ENCODE measurements at places on chromosomes 3 and 15.
A peak's percentile ranks its signal among the peaks of the same experiment; 100 is the strongest.

GRCh38 chr3:197908957-197909701 lies 40.9 kb upstream of the RPL35A start:
- DNase-seq: no peak

DNA sequence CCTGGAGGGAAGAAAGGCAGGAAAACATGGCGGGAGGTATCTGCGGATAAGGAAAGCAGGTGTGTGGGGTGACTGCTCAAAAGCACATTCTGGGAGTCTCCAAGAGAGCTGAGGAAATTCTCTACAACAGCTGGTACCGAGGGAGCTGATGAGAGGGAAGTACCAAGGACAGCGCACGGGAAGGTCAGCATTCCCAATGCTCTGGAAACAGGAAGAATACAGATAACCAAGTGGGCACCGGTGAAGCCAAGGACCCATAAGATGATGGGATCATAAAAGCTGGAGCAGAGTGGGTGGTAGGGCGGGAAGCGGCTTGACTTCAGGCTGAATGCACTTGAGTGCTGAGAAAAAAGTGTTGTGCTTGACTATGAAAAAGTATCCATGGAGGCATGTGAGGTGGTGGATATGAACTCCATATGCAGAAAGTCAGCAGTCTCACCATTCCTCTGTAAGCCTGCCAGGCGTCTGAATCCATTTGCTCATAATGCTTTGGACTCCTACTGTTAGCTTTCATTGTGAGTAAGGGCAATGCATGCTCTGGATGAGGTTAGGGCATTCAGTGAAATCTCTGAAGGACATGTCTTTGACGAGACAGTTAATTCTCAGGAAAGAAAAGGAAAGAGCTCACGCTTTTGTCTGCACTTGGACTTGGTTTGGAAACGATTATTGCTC lies 215.5 kb downstream of the NR1D2 start:
- DNase-seq: no peak

- DNase-seq: no peak
These were observed 10.1 kb upstream of the FSTL1 start for GRCh38 chr3:120460862-120461261.

- DNase-seq: no peak
These were observed 3.6 kb downstream of the OXSR1 start for GRCh38 chr3:38169027-38169317.

DNA sequence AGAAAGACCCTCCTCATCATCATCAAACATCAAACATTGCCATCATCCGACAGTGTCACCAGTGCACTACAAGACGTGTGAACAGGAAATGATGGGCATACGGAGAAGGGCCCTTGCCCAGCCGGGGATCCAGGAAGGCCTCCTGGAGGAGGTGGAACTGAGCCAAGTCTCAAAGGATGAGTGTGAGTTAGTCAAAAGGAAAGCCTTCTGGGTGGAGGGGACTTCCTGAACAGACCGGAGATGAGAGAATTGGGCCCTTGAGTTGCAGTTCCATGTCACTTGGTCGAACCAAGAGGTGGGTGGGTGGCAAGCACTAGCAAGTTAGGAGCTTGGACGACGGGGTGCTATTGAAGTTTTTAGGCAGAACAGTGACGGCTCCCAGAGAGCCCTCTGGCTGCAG lies 8.5 kb downstream of the SEMA4B start:
- DNase-seq: no peak

DNA sequence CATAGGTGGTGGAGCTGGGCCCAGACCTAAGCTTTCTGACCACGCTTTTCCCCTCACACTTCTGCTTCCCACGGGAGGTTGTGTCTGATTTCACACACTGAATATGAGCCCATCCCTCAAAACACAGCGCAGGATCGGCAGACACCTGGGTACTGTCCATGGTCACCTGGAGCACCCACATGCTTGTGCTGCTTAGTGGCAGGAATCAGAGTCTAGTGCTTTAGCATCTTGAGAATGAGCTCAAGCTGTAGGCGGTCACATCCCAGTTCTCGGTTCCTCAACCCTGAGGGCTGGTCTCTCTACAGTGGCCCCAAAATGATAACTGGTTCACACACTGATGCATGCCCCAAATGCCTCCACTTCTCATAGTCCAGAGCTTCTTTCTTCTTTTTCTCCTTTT lies 111.0 kb downstream of the SEMA5B start:
- no peak for DNase-seq

DNA sequence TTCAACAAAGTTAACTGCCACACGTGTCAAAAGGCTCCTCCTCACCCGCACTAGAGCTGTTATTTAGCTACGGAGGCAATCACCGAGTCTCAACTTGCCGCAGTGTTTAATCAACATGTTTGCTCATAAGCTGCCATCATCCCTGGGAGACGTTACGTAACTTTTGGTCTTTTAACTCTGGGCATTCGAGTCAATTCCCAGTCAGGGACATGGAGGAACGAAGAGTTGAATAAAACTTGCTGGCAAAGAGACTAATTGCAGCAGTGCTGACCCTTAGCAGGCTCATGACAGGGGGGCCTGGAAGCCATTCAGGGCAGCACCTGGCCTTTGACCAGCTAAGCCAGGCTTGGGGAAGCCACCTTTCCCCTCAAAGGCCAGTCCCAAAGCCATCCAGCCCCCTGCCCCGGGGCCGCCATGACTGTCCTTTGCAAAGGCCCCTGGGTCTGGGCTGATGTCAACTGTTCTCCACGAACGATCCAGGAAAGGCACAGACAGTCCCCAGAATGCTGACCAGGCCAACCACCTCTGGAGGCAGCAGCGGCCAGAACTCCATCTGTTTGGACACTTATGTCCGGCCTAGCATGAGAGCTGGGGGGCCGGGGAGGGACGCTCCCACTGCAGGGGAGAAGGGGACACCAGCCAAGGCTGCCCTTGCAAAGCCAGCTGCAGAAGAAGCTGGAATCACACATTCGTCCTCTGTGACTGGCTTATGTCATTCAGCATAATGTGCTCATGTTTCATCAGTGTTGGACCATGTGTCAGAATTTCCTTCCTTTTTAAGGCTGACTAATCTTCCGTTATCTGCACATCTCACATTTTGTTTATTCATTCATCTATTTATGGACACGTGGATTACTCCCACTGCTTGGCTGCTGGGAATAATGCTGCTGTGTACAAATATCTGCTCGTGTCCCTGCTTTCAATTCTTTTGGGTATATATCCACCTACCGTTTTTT lies 43.7 kb downstream of the PCSK6 start:
- no peak for DNase-seq

DNA sequence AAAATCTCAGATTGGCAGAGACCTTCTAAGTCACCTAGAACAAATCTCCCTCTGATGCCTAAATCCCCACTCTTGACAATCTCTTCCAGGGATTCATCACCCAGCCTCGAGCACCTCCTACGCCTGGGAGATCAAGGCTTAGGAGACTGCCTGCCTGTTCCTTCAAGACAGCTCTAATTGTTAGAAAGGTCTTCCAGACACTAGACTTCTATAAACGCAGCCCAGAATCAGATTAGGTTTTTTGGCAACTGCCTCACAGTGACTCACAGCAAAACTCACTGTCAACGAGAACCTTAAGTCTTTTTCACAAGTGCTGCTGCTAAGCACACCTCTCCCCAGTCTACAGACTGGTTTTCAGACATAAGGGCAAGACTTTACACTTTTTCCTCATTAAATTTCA lies 23.1 kb downstream of the SRGAP3 start:
- DNase-seq: no peak

DNA sequence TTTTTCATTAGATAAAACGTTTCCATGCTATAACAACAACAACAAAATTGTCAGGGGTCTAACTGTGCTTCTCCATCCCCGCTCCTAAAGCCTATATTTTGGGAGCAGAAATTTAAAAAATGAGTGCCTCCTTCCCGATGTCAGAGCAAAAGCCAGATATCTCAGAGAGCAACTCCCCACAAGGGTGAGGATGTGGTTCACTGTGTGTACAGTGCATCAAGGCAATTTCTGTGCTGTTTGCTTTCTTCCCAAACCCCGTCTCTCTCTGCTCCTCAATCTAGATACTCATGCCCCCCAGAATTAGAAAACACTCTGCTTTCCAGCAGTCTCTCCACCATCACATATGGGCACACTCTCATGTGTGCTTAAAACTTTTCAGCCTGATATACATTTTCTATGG lies 76.7 kb upstream of the MBNL1 start:
- no peak for DNase-seq

DNA sequence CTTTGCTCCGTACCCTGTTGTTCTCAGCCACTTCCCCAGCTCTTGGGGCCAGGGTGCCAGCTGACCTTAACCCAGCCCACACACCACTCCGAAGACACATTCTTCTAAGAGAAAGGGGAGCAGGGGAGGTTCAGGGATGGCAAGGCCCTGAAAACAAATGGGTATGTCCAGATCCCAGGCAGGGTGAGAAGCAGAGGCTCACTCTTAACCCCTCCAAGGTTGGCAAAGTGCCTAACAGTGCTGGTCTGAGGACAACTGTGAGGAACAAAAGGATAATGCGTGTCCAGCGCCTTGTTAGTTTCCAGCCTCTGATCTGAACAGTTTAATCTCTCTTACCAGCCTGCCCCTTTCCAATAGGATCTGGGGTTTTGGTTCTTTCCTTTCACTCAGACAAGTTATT lies 1.5 kb downstream of the TMEM44 start:
- DNase-seq: no peak

DNA sequence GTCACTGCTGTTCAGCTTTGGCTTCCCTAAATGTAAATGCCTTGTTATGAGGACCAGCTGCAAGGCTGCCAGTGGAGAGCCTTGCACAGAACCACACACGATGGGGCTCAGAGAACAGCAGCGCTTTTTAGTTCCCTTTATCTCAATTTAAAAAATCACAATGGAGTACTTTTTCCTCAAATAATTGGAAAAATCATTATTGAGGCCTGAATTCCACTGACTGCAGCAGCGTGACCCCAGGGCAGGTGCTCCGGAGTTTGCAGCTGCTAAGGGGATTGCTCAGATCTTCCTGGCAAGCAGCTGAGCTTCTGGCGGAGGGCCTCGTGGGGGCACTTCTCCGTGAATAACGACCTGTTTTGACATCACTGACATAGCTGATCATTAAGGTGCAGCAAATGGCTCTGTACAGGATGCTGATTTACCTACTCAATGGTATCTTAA lies 245.6 kb upstream of the TRIM42 start:
- no peak for DNase-seq

DNA sequence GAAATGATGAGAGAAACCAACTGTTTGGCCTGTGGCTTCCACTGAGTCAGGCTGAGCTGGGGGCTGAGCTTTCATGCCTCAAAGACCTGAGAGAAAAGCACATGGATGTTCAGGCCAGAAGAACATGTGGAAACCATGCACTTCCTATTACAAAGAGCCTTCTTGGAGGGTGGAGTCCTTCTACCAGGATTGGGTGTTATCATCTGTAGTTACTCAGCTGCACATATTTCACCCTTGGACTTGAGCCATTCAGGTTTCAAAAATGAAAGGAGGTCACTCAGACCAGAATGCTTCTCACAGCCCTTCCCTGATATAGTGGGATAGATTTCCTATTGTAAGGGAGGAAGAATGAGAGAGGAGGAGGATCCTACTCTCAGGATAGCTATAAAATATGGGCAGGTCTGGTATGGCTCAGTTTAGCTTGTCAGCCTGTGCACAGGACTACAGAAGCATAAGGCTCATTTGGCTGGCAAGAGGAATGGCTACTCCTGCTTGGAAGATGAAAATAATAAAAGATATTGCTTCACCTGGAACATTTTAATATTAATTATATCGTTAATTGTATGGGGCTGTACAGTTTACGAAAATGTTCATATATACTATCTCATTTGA lies 173.6 kb upstream of the TMC3 start:
- DNase-seq: no peak

- DNase-seq: peak; percentile 37
These were observed 32.7 kb downstream of the IQSEC1 start for GRCh38 chr3:13040361-13041074.

GRCh38 chr15:71757741-71758530 lies 52.4 kb upstream of the NR2E3 start:
- no peak for DNase-seq

DNA sequence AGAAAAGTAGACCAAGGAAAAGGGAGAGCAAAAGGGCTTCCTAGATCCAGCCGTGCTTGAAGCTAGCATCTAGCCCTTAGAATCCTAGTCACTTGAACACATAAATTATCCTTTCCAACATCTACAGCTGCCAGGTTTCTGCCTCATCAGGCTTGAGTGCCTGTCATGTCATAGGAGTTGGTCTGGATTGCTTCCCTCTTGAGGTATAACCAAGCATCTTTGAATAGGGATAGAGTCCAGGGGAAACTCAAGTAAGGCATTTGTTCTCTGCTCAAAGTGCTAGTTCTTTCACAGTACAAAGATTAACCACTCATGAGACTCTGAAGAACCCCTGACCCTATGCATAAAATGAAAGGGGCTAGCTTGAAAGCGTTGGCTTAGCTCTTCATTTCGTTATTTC lies 72.3 kb downstream of the SLCO3A1 start:
- DNase-seq: no peak

DNA sequence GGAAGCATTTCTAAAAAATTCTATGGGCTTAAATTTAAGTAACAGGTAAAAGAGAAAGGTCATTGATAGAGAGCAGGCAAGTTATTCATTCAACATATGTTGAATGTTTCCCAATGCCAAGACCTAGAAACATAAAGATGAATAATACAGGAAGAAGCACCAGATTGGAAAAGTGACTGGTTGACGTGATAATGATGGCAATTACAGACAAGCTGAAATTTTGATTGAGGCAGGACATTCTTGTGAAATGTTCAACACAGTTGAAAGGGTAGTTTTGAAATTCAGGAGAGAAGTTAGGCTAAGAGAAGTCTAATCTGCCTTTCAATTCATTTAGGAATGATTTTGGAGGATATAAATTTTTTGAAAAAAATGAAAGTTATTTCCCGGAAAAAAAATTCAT lies 536.3 kb upstream of the NAALADL2 start:
- DNase-seq: no peak

DNA sequence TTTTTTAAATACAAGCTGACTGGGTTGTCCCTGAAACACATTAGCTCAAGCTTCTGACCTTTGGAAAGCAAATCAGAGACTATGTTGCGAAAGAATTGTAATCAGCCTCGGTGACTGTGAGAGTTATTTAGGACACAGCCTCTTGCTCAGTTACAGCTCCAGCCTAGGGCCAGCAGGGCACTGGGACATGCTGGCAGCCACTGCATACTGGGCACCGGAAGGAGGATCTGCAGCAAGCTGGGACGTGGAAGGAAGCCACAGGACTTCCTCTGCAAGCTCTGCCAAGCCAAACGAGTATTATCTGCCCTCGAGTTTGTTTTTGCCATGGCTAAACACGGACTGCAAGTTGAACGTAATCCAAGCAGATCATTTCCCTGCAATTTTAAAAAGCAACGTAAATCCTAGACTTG lies 24.4 kb upstream of the COPG1 start:
- no peak for DNase-seq

DNA sequence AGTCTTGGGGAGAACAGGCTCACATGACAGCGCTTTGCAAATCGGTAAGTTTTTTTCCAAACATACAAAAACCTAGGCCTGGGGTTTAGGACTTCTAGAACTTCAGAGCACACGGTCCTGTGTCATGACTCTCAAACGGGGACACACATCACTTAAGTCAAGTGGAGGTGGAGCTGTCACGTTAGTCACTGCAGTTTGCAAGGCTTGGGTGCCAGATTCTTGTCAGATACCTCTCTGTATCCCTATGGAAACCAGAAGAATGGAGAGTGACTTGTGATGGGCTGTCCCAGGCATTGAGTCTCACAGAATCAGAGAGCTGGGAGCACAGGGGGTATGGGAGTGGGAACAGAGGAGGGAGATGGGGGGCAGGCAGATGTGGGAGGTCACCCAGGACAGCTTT lies 64.8 kb downstream of the DUT start:
- no peak for DNase-seq

- no peak for DNase-seq
These were observed 93.1 kb upstream of the SKOR1 start for GRCh38 chr15:67732164-67732563.
